ENCODE measurements at places on chromosomes 2 and 18.

- DNase-seq = peak; percentile 56
Observed at GRCh38 chr2:70141902-70142589, 48.8 kb downstream of the C2orf42 start.

GRCh38 chr18:5380586-5380985 is 85.1 kb upstream of the ZBTB14 start:
- DNase-seq = no peak

DNA sequence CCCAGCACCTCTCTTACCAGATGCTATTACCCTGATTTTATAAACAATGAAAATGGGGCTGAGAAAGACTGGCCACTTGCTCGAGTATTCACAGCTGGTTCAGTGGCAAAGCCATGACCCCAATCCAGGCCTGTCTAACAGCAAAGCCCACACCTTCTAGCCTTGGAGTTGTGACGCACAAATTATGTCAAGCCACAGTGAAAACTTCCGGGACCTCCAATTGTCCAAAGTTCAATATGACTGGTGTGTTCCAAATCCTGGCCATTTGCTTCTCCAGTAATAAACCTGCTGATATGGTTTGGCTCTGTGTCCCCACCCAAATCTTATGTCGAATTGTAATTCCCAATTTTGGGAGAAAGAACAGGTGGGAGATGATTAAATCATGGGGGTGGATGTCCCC is 64.7 kb upstream of the RIOK3 start:
- DNase-seq = no peak

DNA sequence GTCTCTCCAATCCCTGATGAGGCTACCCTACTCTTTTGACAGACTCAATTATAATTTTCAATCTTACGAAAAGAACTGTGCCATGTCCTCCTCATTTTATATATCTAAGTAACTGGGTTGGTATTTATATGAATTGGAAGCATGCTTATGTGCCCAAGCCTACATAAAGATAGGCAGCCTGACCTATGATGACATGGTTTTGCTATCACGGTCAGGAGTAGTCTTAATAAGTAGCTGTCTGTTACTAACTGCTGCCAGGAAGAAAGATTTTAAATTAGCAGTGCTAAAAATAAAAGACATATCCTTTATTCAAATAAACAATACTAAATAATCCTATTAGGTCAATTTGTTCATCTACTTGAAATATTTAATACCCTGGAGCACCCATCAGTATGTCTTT is 102.0 kb upstream of the DTNA start:
- no peak for DNase-seq

GRCh38 chr2:157822993-157823392 is 53.1 kb downstream of the ACVR1 start:
- DNase-seq = no peak

GRCh38 chr2:240991378-240992263 is 6.8 kb upstream of the SNED1 start:
- no peak for DNase-seq

GRCh38 chr2:193561054-193561453 is 1366.3 kb upstream of the TMEFF2 start:
- no peak for DNase-seq

- DNase-seq = no peak
Observed at GRCh38 chr2:174984561-174984960, 20.6 kb downstream of the CHN1 start.

DNA sequence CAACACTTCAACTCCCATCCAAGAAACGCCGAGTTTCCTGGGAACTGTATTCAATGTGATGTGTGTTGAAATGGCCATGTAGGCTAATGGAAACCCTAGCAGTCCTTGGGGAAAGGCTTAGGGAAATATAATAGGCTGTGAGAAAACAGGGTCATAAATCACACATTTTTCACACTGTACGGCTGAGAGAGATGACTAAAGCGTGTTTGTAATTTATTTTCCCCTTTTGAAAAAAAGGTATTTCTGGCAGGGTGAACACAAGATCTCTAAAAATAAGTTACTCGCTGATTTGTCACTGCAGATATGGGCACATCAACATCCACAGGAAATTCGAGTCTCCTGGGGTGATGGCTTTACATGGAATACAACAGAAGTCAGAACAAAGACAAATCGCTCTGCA is 109.6 kb upstream of the ST6GAL2 start:
- DNase-seq = no peak

- DNase-seq = no peak
Observed at GRCh38 chr18:65587491-65587890, 163.3 kb upstream of the CDH7 start.

DNA sequence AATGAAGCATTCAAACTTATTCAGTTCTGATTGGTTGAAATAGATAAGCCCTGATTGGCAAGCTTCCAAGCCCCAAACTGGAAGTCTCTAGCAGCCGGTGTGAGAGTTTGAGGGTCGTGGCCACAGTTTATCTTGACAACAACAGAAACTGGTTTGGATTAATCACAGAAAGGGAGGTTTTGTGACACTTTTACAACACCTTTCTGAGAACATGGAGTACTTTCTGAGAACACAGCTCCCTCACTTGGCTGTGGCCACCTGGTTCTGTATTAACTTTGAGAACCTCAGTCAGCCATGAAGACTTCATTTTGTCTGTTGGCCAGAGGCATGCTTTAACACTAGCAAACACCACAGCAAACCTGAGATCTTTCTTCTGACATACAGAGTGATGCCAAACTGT is 280.7 kb upstream of the VWC2L start:
- DNase-seq = no peak

GRCh38 chr2:6623746-6624145 is 242.0 kb downstream of the CMPK2 start:
- DNase-seq = no peak

- no peak for DNase-seq
Observed at GRCh38 chr2:48474574-48475298, 55.2 kb upstream of the STON1 start.

GRCh38 chr2:74537140-74537539 is 7.4 kb downstream of the HTRA2 start:
- no peak for DNase-seq

- peak; percentile 51 for DNase-seq
Observed at GRCh38 chr2:170770008-170770605, at the start of gene ERICH2. Gene ERICH2, plus strand, starts transcription at chr2:170770378. Its CDS starts 304 bp downstream, at chr2:170770682.

GRCh38 chr18:55473058-55473457 is 114.9 kb downstream of the TCF4 start:
- no peak for DNase-seq

GRCh38 chr2:200615247-200615646 is 29.4 kb downstream of the AOX1 start:
- no peak for DNase-seq

DNA sequence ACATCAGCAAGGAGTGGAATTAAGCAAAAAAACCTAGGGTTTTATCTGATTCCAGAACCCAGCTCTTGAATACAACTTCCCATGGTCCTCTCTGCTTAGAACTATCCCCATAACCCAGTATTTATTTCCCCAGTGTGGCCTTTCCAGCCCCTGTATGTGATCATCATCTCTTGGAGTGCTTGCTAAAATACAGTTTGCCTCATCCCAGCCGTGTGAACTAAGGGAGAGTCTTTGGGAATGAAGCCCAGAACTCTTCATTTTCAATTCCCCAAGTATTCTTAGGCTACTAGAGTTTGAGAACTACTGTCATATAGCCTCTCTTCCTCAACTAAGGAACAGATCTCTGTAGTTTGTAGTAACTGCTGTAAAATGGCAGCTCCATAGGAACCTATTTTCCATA is 173.1 kb downstream of the LCLAT1 start:
- DNase-seq = no peak

DNA sequence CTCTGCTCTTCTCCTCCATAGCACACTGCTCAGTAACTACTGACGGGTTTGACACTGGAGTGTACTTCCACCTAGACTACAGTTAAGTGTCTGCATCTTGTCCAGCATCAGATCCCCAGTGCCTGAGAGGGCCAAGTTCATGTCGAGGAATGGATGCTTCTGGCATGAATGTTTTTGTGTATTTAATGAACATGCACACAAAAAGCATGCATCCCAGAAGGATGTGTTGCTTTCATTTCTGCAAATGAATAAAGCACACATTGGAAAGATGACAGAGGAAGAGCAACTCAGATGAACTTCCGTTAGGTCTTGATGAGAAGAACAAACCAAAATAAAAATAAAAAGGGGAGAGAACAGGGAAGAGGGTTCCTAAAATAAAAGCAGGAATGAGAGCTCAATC is 27.9 kb downstream of the C2orf49 start:
- DNase-seq = no peak

DNA sequence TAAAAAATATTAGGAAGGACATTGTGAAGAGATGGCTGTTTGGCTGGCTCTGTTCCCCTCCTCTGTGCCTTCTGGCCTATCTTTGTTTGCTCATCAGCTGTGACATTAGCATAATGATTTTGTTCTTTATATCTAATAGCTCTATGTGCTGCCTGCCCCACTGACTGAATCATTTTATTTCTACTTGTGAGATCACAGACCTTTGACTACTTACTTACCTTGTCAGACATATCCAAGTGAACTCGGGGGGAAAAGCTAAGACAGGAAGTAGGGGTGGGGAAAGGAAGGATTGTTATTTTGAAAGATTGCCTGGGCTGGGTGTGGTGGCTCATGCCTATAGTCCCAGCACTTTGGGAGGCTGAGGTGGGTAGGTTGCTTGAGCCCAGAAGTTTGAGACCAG is 104.2 kb downstream of the ASAP2 start:
- DNase-seq = no peak

DNA sequence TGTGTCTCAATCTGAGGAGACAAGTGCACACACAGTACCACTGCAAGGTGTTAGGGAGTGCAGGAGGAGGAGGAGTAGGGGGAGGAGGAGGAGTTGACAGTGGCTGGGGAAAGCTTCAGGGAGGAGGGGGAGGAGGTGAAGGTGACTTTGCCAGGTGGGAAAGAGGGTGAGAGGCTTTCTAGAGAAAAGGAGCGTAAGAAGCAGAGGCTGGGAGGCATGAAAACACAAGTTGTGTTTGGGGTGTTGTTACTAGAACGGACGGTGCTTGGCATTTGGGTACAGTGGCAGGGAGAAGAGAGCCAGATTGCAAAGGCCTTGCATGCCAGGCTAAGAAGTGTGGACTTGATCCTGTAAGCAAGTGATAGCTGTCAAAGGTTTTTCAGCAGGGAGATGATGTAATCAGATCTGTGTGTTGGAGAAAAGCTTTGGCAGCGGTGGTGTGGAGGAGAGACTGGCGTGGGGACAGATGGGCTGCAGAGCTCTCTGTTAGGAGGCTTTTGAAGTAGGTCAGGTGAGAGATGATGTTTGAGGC is 16.2 kb downstream of the TANC1 start:
- DNase-seq = no peak

DNA sequence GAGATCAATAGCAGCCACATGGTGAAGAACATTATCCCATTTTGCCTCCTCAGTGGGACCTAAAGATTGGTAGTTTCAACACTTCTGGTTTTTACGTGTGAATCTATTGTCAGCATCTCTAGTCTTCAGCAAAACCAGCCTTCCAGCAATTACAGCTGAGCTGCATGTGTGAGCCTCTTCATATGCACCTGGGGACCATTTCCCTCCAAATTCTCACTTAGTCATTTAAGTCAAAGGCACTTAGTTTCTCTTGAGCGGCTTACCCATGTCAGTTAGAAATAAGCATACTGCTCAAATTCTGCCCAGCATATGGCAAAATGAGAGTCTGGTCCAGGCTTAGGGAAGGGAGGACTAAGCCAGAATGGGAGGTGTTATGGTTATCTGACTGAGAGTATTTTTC is 99.7 kb upstream of the NXPH2 start:
- no peak for DNase-seq

- no peak for DNase-seq
Observed at GRCh38 chr18:49663899-49664890, 102.3 kb downstream of the LIPG start.

DNA sequence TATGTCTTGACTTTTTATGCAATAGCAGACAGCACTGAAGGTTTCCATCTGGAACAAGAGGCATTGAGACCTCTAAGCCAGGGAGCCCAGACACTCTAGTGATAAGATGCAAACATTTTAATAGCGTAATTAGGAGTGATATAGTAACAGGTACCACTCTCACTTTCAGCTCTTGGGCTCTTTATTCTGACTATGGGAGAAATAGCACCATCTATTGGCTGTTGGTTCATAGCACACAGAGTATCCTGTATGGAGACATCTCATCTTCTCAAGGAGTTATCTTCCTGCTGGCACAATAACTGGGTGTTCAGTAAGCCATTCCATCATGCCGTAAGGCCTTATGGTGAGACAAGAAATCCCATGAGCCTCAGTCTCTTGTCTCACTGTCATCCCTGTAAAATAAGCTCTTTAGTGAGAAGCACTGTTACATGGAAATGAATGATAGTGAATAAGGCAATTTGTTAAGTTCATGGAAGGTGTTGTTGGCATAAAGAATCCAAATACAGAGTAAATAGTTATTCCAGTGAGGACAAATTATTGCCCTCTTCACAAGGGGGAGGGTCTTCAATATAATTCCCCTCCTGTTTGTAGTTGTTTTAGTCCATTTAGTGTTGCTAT is 48.3 kb downstream of the THUMPD2 start:
- DNase-seq = peak; percentile 21

- no peak for DNase-seq
Observed at GRCh38 chr2:96075199-96075771, 40.6 kb upstream of the GPAT2 start.
